Tibial nerve (tissue), 4 donors: ENCODE measurements at places on chromosomes 11 and 22. TPM values are rescaled to one million over a fixed set of nuclear protein-coding genes. Genes with fewer than 3 reads are reported as not detected.

The TRPT1 gene
- 67.5 TPM for total RNA-seq

DNA sequence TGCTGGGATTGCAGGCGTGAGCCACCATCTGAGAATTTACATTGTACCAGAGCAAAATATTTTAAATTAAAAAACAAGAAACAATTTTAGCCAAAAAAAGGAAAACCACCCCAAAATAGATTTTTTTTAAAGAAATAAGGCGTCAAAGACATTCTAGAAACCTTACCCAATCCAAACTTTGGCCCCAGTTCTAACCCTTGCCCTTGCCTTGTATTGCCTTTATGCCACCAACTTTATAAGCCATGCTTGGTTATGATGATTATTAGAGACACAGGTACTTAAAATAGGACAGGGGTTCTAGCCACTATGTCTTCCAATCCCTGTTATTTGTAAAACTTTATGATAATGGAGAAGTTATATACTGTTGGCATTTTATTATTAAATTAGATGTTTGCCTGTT is 11.8 kb downstream of the C11orf54 start:
- DNase-seq: no peak

The JAML gene
- 4.4 TPM for total RNA-seq

The DPP3 gene
- total RNA-seq: 21.8 TPM

DNA sequence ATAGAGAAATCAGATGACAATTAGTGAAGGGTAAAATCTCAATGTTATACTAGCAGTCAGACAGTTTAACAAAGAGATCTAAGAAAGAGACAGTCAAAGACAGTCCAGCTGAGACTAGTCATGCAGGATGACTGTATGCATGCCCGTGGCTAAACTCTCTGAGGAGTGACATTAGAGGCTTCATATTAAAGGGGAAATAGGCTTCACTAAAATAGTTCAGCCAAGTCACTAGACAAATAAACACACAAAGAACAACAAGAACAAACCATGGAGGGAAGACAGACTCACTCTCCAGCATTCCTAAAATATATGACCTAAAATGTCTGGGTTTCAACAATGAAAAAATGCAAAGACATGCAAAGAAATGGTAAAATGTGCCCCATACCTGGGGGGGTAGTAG is 18.6 kb upstream of the APLNR start:
- no peak for DNase-seq

- DNase-seq: no peak
Observed at GRCh38 chr22:45218976-45219375, 21.7 kb downstream of the KIAA0930 start.

DNA sequence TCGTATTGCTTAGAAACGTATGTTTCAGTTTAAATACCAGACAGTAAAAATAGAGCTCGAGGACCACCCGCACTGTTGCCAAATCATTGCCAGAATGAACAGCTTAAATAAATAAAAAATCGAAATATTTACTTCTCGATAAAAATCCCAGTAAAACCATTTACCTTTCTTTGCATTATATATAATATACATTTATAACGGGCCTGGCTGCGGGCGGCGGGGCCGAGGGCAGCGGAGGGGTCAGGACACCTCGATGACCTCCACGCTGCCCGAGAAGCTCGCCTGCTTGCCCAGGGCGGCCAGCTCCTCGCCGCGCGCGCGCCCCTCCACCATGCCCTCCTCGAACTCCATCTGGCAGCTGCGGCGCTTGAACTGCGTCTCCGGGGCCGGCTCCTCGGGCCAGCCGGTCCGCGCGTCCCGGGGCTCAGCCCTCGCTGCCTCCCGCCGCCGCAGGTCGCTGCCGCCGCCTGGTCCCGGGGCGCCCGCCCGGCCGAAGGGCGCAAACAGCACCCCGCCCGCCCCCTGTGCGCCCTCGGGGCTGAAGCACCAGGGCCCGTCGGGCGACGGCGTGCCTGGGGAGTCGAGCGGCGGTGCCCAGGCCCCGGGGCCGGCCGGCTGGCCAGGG is 15.7 kb downstream of the DUSP8 start:
- no peak for DNase-seq

DNA sequence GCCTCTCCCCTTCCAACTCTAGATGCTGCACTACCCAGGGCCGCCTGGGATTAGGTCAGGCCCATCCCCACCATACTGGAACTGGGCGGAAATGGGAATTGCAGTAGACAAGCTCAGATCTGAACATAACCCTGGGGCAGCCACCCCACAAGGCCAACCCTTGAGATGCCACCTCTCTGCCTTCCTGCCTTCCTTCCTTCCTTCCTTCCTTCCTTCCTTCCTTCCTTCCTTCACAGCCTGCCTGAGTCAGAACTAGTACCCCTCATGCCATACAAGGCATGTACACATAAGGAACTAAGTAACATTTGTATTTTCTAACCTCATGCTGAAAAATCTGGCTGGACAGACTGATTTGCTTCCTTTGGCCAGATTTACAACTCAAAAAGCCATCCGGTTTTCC is 28.0 kb downstream of the SHISAL1 start:
- no peak for DNase-seq

- no peak for DNase-seq
Observed at GRCh38 chr22:47247579-47248240, 485.3 kb downstream of the TBC1D22A start.

The GGT1 gene
- total RNA-seq: 5.9 TPM

DNA sequence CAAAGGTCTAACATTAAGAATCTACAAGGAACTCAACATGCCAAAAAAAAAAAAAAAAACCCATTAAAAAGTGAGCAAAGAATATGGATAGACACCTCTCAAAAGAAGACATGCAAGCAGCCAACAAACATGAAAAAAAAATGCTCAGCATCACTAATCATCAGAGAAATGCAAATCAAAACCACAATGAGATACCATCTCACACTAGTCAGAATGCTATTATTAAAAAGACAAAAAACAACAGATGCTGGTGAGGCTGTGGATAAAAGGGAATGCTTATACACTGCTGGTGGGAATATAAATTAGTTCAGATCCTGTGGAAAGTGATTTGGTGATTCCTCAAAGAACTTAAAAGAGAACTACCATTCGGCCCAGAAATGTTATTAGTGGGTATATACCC is 257.7 kb upstream of the PLET1 start:
- DNase-seq: no peak

GRCh38 chr11:18495703-18496102 is 31.0 kb downstream of the TSG101 start:
- no peak for DNase-seq

GRCh38 chr11:74966651-74967050 is 17.6 kb downstream of the SPCS2 start:
- no peak for DNase-seq

- peak; percentile 95 for DNase-seq
Observed at GRCh38 chr11:107689317-107690202, 22.3 kb downstream of the SLN start.

The OR52H1 gene
- total RNA-seq: 7.5 TPM

The SLC35C1 gene
- 32.7 TPM for total RNA-seq

DNA sequence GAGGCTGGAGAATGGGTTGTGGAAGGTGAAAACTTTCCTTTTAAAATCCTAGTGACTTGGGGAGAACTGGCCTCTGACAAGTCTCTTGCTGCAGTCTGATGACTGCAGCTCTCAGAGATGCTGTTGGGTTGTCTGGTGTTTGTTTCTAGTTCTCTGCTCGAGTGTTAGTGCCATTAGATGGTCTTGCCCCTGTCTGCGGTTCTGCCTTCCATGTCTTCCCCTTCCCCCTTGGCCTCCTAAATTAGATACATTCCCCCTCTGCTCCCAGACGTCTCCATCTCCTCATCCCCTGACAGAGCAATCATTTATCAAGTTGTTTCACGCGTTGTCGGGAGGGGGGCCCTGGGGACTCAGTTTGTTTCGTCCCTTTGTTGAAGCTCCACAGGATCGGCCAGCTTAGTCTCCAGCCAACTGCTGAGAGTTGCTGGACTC is 67.7 kb downstream of the CECR2 start:
- no peak for DNase-seq

The LRRC74B gene
- not detected for total RNA-seq

DNA sequence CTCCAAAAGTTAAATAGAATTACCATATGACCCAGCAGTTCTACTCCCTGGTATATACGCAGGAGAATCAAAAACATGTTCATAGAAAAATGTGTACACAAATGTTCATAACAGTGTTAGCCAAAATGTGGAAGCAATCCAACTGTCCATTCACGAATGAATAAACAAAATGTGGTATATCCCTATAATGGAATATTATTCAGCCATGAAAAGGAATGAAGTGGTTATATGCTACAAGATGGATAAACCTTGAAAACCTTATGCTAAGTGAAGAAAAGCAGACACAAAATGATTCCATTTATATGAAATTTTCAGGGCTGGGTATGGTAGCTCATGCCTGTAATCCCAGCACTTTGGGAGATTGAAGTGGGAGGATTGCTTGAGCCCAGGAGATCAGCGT is 16.1 kb downstream of the POLD4 start:
- no peak for DNase-seq

The FOLH1 gene
- 23.4 TPM for total RNA-seq

DNA sequence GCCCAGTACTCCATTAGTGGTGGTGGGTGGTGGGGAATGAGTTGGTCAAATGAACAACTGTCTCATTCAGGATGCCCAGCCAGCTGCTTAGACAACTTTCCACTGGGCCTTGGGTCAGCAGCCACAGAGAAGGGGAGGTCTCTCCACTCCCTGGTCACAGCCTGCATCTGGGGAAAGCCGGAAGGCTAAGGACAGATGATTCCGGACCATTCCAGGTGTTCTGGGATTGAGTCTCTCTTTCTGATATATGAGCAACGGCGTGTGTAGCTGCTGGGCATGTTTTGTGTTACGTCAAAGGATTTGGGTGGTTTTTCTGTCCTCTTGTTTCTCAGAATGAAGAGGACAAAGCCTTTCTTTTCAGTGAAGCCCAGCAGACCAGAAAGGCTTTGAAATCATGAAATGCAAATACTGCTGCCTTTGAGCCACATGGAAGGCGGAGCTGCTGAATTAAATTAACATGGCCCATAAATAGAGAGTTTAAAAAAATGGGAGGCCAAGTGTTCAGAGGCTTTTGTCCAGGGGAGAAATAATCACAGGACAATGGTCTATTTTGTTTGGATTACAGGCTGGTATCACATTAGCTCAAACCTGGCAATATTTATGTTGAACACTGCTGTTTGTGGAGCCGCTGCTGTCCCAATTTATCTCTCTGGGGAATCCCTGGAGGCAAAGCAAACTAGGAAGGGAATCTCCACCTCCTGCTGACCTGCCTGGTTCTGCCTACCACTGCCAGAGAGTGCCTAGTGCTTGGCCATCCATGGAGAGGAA is 234.4 kb upstream of the E2F8 start:
- DNase-seq: no peak

GRCh38 chr11:68753300-68753699 is 2.0 kb upstream of the TESMIN start:
- no peak for DNase-seq

DNA sequence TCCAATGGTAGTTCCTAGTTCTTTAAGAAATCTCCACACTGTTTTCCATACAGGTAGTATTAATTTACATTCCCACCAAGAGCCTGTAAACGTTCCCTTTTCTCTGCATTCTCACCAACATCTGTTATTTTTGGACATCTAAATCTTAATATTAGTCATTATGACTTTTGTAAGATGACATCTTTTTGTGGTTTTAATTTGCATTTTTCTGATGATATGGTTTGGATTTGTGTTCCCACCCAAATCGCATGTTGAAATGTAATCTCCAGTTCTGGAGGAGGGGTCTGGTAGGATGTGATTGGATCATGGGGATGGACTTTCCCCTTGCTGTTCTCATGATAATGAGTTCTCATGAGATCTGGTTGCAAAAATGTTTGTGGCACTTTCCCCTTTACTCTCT is 89.0 kb downstream of the MUC15 start:
- no peak for DNase-seq

The RCN1 gene
- 55.7 TPM for total RNA-seq

DNA sequence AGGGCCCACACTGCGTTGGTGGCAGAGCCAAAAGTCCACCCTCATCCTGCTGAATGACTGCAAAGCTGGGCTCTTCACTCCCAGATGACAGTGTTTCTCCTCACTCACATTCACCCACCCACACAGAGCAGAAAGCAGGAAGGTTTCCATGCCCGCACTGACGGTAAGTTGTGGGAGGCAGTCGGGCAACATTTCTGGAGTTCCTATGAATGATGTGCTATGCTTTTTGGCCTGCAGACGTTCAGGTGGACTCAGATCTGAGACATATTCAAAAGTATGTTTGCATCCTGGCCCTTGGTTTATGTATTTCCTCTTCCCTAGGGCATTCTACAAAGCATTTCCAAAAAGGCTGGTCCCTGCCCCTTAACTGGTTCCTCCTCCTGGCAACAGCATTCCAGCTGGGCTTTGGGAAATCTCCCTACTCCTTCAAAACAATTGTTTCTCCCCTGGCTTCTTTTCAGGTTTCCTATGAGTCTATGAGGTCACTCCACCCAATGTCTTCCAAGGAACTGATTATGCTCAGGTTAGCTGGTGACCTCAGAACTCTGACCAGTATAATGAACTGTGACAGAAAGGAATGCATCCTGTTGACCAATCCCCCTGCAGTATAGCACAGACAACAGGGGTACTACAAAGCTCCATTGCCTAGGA is 36.4 kb downstream of the PACSIN2 start:
- DNase-seq: no peak

DNA sequence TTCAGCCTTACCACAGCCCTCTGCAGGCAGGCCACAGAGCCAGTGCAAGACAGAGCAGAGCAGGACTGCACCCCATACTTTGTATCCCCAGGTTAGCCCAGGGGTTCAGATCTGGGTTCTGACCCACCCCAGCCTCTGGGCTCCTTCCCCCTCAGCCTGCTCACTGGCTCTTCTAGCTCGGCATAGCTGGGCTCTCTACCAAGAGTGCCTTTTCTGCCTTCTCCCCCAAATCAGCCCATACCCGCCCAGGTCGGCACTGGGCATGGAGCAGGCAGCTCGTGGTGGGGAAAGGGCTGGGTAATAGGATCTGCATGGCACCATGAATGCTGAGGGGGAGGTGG is 8.3 kb downstream of the RELT start:
- no peak for DNase-seq

The CRACR2B gene
- 15.7 TPM for total RNA-seq

GRCh38 chr11:62573006-62573591 is 592 bp downstream of the EEF1G start:
- DNase-seq: no peak

DNA sequence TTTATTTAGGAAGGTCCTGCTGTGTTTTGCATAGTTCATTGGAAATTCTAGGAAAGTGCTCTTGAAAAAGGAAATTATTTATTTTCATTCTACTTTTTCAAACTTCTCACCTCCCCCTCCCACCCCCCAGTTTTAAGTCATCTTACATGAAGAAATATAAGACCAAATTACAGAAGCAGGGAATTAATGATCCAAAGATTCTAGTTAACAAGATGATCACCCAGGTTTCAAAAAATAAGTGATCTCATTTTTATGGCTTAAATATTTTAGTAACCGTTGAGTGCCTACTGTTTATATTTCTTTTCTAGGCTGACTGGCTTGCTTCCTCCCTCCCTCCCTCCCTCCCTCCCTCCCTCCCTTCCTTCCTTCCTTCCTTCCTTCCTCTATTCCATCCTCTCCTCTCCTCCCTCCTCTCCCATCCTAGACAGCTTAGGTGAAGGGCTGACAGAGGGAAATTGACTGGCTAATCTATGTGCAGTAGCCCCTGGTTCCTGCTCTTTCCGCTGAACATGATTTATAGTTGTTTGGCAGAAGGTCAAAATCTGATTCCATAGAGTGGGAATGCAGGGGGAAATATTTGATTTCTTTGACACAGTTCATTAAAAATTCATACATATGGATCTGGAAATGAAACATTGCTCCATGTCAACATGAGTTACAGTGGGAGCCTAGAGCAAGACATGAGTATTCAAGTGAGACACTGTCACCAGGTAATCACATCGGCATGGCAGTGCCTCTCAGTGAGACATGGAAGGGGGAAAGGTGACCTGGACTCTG is 123.4 kb downstream of the COMMD9 start:
- no peak for DNase-seq
